Bone marrow (tissue), 2 donors: ENCODE measurements at places on chromosomes 2 and 18.
A peak's percentile ranks its signal among the peaks of the same experiment; 100 is the strongest.

DNA sequence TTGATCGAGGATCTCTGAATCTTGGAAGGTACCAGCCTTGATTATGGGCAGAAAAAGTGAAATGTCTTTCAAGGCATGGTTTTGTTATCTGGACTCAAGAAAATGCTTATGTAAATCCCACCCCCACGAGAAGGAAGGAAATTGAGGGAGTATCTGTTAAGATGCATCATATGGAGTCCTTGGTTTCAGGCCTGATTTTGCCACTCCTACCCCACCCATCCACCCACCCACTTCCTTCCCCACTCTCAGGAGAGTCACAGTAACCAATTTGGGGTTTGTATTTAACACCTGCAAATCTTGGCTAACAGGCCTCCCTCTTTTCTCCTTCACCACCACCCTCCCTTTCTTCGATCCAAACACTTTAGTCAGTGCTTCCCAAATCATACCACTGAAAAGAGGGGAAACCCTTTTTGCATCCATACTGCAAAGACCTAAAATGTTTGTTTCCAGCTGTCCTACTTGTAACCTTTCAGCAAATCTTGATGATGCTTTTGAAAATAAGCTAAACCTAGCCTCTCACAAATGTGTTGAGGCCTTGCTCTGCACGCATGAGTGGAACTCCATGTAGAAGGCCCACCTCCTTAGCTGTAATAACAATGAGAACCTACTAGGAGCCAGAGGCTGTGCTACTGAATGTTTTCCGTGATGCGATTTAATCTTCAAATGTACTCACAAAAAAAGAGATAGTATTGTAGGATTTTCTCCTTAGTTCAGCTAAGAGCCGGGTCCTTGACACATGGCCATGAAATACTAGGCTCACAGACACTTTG, 34.8 kb downstream of the POU3F3 start:
- DNase-seq, result no peak

DNA sequence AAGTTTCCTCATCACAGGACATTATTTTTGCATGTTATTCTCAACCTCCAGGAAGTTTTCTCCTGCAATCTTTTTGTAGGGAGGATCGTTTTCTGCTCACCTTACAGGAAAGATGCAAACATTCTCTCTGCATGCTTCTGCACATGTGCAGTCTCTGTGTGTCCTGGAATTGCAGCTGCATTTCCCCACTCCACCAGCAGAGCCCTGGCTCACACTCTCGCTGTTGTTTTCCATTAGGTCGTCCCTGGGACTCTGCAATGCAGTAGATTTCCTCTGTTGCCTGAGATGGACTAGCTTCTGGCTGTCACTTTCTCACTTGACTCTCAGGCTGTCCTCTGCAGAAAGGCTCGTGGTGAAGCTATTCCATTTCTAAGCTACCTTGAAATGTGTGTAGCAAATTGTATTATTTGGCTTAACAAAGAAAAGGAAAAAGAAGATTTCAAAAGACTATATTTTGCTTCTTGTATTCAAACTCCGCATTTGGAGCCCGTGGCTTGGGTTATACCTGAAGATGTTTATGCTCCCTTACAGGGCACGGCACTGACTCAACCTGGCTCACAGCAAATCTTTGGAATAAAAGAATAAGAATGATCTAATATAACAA, 346.7 kb downstream of the RAD51AP2 start:
- DNase-seq, result no peak

GRCh38 chr2:194380011-194380410, 1277.0 kb upstream of the SLC39A10 start:
- no peak for DNase-seq

DNA sequence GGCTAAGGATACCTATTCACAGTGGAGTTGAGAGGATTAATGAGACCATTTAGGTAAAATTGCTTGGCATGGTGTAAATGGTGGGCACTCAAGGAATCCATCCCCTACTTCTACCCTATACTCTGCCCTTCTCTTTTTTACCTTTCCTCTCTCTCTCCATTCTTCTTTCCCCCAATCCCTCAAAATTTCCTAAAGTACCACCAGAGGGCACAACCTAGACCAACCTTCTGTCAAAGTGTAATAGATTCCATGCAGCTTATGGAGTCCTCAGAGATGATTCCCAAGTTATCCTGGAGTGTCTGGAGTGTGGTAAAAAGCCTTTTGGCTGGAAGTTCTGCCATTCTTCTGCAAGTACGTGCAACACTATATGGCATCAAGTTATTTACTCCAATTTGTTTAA, 33.0 kb upstream of the CCDC195 start:
- no peak for DNase-seq

- DNase-seq, result no peak
Observed at GRCh38 chr2:156430236-156430979, 5.8 kb upstream of the GPD2 start.

GRCh38 chr2:229779650-229780049, 65.3 kb upstream of the DNER start:
- no peak for DNase-seq

DNA sequence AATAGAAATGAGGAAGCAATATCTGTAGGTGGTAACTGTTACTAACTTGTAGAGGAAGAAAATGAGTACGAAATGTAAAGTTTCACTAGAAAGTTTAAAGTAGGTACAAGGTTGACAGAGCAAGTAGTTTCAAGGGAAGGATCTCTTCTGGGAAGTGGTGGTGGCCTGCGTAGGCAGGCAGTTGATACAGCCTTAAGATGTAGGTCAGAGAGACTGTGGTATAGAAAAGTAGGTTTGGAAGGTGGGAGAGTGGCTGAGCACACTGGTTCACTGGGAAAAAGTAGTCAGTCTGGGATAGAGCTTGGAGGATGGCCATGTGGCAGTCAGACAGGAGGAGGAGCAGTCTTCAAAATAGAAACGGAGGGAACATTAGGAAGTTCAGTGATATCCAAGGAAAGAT, 23.5 kb downstream of the KDM3A start:
- no peak for DNase-seq

- no peak for DNase-seq
Observed at GRCh38 chr2:217551252-217551899, 451.4 kb downstream of the TNS1 start.

DNA sequence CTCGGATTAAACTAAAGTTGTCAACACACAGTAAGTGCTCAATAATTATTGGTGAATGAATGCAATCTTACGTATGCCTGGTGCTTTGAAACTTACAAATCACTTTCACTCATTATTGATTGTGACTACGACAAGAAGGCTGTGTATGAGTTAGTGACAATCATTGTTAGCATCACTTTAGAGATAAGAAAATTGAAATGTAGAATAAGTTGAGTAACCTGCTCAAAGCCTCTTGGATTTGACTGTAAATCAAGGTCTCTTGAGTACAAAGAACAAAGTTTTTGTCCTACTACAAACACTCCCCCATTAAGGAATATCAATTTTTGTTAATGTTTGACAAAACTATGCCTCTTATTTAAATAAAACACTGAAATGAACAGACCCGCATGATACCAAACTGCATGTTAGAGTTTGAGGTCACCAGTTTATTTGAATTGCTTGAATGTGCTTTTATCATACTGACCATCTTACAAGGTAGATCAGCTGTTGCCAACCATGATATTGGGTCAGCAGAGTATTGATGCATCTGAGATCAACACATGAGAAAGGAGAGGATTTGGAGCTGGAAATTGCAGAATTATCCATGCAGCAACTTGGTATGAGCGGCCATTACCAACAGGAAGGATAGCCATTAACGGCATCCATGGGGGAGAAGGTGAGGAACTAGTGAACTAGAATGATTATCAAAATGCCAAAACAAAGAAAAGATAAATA, 142.1 kb downstream of the IRS1 start:
- DNase-seq, result no peak

DNA sequence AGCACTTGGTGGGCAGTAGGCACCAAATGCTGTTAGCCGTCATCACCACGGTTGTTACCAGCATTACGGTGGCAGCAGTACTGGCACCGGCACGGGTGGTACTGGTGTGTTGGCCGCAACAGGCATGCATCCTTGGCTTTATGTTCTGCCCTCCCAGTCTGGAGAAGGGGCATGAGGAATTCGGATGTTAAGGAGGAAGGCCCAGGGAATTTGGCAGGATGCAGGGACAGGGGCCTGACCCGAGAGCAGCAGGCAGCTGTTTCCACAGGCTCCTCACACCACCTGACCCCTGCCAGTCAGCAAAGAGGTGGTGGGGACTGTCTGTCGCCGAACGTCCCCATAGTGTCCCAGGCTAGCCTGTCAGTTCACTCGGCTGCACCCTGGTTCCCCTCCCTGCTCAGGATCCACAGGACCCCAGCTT, 79.0 kb downstream of the EDAR start:
- DNase-seq, result no peak

- DNase-seq, result peak; percentile 39
Observed at GRCh38 chr2:224584111-224584784, 915 bp downstream of the CUL3 start.
